NCI-H460 (cell line): ENCODE measurements at places on chromosomes 1 and 21. TPM values are rescaled to one million over a fixed set of nuclear protein-coding genes. Genes with fewer than 3 reads are reported as not detected.
A peak's percentile ranks its signal among the peaks of the same experiment; 100 is the strongest.

- no peak for DNase-seq
Observed at GRCh38 chr1:16302709-16303627, 49.3 kb downstream of the FBXO42 start.

Gene CLCA1
- total RNA-seq, result not detected in 2 replicates

GRCh38 chr1:12477936-12478611, 139.9 kb downstream of the DHRS3 start:
- peak; percentile 65 for DNase-seq

DNA sequence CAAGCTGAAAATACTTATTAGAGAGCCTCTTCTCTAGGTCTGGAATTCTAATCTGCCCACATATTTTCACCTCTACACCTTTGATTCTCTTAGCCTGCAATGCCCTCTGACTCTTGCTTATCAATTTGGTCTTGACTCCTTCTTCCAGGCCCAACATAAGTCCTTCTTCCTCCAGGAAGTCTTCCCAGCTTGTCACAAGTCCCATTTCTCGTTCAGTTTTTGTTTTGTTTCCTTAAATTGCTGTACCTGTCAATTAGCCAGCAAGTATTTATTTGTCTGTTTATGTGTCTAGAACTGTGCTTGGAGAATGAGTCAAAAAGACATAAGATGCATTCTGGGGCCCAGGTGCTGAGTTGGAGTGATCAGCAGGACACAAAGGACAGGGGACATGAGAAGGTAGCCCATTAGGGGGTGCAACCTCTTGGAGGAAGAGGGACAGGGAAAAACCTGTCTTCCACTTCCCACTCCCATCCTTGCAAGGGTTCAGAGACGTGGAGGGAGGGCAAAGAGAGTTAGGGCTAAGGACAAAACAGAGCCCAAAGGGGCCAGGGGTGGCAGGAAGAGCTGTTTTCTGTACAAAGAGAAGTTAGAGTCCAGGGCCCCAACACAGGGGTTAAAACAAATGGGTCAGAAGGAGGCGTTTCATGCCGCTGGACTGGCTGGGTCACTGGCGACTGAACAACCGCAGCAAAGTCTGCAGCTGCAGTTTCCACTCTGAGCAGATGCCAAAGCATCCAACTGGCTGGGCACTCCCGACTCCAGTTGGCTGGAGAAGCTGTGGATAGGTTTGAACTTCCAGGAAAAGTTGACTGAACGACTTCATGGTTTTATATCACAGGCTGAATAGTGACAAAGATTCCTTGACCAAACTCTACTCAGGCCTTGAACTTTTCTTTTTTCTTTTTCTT, 10.7 kb upstream of the CNR2 start:
- DNase-seq, result no peak

Gene SH3BGR
- 4.0 and 4.3 TPM in 2 replicates for total RNA-seq

DNA sequence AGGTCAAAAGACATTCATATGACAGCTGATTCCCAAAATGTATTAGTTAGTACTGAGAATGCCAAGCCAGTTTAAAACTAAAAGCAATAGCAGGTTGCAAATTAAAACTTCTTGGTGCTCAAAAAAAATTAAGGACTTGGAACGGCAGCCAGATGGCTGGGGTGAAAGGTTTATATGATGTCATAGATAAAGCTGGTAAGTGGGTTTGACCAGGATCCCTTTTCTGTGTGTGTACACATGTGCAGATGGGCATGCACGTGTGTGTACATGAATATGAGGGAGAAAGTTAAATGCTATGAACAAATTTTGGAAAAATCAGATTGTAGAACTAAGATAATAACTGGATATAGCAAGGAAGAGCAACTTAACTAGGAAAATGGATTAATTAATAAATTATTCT, 39.1 kb upstream of the DPH5 start:
- no peak for DNase-seq

GRCh38 chr1:35585281-35585680, 12.2 kb downstream of the TFAP2E start:
- no peak for DNase-seq

GRCh38 chr1:51264451-51264850, 28.4 kb downstream of the RNF11 start:
- DNase-seq, result no peak

Gene AMIGO1
- 1.2 and 1.4 TPM in 2 replicates for total RNA-seq

GRCh38 chr1:32736812-32737791, 34.5 kb upstream of the SYNC start:
- DNase-seq, result no peak

Gene F13B
- 0.12 TPM in 1 of 2 replicates, not detected in the other for total RNA-seq

DNA sequence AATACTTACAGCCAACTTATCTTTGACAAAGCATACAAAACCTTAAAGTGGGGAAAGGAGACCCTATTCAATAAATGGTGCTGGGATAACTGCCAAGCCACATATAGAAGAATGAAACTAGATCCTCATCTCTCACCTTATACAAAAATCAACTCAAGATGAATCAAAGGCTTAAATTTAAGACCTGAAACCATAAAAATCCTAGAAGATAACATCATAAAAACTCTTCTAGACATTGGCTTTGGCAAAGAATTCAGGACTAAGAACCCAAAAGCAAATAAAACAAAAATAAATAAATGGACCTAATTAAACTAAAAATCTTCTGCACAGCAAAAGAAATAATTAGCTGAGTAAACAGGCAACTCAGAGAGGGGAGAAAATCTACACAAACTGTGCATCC, 335.6 kb upstream of the PBX1 start:
- DNase-seq, result no peak

DNA sequence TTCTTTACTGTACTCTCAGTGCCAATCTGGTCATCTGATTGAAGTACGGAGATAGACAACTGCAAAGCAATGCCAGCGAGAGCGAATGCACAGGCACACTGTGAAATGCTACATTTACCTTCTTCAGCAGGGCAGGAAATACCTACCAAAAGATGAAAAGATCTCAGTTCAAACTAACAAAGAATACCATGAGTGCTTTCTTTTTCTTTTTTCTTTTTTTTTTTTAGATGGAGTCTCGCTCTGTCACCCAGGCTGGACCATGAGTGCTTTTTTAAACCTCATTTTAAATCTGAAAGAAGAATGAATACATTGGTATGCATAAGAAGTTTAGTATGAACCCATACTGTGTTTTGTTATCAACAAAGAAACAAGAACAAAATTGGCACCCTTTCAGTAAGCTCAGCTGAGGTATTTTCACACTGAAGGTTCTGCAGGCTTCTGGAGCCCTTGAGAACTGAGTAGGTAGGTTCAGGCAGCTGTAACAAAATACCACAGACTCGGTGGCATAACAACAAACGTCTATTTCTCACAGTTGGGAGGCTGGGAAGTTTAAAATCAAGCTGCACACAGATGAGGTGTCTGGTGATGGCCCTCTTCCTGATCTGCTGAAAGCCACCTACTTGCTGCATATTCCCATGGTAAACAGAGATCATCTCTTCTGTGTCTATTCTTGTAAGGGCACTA, 1.7 kb upstream of the CHI3L2 start:
- DNase-seq, result no peak

Gene SDHC
- total RNA-seq, result 67.9 and 70.4 TPM in 2 replicates

Gene OR2AK2
- total RNA-seq, result not detected in 2 replicates

- DNase-seq, result no peak
Observed at GRCh38 chr1:11417162-11417561, 61.8 kb upstream of the DISP3 start.
